ENCODE measurements at places on chromosomes 16 and 17.

GRCh38 chr16:1486551-1487390 is 2.0 kb downstream of the PTX4 start:
- no peak for DNase-seq

DNA sequence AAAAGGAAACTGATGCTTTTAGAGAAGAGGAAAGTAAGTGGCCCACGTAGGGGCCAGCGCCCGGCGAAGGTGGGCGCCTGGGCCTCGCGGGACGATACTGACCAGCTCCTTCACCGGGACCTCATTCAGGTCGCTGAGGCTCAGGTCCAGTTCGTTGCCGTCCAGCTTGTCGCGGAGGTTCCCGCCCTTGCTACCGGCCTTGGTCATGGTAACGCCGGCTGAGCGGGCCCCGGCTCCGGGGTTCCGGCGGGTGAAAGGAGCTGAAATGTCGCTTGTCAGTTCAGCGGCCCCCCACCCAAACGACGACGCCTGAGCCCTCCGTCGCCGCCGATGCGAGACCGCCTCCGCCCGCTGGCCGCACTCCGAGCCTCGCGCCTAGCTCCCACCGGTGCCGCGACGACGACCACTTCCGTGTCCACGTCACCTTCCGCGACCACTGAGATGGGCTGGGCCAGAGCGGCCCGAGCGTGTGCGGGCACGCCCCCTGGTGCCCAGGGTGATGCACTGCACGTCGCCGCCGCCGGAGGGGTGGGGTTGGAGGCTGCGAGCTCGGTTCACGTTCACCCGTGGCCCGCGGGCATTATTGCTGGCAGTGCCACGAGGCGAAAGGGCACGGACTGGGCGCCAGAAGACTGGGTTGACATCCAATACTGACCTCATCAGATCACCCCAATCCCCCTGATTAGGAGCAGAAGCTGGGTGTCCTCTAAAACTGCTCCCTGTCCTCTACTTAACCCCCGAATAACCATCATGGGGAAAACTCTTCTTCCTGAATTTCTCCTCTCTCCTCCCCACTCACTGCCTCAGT is at the start of gene LRRC59:
LRRC59 (minus strand) TSS at position 413 of the 808 bp plus-strand sequence; CDS start at position 207, 206 bp downstream.
- peak; percentile 89 for DNase-seq

DNA sequence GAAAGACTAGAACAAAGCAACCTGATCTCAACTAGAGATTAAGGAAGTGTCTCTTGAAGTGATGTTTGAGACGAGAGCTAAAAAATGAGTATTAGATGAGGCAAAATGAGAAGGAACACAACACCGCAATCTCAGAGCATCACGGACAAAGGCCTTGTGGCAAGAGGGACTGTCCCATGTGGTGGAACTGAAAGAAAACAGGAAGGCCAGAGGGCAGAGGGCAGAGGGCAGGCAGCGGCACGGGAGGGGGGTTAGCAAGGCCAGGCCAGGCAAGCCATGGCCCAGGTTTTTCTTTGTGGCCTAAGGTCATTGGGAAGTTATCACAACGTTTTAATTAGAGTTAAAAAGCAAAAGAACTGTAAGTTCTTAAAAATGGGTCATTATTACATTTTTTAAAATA is 22.5 kb downstream of the RPA1 start:
- no peak for DNase-seq

GRCh38 chr17:11642655-11643054 is 44.4 kb downstream of the DNAH9 start:
- no peak for DNase-seq

DNA sequence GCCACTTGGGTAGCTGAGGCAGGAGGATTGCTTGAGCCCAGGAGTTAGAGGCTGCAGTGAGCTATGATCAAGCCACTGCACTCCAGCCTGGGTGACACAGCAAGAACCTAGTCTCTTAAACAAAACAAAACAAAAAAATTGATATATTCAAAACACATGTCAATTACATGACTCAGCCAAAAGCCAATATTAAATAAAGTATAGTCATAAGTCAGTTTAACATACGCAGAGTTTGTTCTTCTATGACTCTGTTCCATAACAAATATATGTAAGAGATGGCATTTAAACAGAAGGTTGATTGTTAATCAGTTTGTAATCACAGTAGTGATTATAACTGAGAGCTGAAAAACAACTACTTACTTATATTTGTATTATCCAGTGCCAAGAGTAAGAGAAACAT is 106.5 kb downstream of the CDH8 start:
- DNase-seq = no peak

DNA sequence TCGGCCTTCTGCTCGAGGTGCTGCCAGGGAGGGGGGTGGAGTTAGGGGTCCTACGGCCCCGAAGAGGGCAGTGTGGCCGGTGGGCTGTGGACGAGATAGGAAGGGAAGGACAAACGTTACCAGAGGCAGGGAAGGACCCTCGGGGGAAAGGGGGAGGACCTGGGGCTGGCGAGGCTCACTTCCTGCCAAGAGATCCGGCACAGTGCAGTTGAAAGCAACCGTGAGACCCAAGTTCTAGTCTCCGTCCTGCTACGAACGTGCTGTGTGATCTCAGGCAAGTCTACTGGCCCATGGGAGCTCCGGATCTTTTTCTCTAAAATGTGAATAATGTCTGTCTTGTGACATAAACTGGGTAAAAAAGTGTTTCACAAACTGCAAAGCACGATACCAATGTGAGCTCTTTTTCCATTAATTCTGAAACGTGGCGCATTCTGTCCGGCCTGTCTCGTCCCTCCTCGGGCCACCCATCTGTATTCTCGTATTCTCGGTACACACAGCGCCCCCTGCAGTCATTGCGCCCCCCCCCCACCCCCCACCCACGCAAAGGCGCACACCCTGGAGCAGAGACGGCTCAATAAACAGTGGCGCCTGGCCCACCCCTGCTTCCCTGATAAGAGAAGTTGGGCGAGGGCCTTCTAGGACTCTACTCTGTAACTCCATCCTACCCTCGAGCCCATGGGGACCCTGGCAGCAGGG is 8.8 kb downstream of the CYGB start:
- DNase-seq = no peak

All from stimulated activated CD4-positive, alpha-beta T cell treated with anti-CD3 and anti-CD28 coated beads, Interleukin-1b, Interleukin-23, amount 100 ng/mL, for 1 hour (primary cell).